Retinal pigment epithelial cell (primary cell): ENCODE measurements at places on chromosomes 2 and 18.

DNA sequence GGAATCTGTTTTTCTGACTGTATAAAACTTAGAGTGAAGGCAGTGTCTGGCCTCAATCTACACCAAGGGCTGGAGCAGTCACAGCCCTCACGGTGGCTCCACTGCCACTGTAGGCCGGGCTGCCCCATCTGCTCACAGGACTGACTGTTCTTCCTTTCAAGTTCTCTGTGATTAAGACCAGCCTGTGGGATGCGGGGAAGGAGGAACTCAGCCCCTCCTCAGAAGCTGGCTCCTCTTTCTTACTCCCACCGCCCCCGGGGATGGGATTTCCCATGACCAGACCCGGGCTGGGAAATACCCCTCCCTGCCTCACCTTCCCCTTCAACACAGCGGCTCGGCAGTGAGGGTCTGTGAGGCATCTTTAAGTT is 106.0 kb downstream of the COPS8 start:
- DNase-seq, result no peak

DNA sequence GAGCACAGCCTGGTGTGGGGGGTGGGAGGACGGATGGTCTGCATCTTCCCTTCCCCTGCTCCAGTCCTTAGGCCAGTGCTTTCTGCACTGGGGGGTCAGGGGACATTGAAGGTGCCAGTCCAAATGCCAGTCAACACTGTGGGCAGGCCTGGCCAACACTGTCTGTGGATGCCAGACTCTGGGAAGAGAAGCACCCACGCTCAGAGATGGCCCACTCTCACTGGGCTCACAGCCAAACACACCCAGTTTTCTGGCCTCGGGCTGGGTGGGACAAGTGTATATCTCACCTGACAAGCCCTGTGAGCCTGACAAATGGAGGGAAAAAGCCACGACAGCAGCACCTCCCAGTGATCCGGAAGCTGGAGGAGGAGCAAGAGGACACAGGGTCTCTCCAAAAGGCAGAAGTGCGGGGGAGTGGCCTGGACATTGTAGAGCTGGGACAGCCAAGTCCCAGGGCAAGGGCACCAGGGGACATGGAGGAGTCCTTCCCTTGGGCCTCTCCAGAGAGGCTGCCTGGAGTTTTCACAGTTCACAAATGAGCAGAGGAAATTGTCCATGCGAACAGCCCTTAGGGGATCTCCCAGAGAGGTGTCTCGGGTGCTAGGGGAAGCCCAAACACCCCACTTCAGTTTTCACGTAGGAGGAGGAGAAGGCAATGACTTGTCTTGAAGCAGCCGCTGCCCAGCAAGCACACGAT is 79.3 kb downstream of the SDC1 start:
- no peak for DNase-seq

- no peak for DNase-seq
Measured at GRCh38 chr18:79888016-79888415, 63.4 kb downstream of the SLC66A2 start.

- no peak for DNase-seq
Measured at GRCh38 chr2:183495589-183496267, 371.5 kb downstream of the NUP35 start.

DNA sequence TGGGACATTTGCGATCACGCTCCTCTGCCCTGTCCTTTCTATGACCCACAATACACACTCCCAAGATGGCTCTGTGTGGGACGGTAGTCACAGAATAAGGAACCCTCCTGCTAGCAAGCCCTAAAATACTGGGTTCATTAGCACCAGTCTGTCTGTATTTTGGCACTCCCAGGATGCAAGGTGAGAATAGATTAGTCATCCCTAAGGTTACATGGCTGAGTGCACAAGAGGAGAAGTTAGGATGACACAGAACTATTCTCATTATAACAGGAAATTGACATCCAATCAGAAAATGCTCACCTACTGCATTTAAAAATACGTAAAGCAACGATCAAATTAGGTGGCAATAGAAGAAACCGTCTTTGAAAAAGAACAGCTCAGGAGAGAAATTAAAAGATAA is 590.2 kb downstream of the EPHA4 start:
- DNase-seq, result no peak

- DNase-seq, result no peak
Measured at GRCh38 chr2:54624591-54625071, 98.8 kb upstream of the EML6 start.

GRCh38 chr2:5538772-5539171 is 153.4 kb upstream of the SOX11 start:
- no peak for DNase-seq

DNA sequence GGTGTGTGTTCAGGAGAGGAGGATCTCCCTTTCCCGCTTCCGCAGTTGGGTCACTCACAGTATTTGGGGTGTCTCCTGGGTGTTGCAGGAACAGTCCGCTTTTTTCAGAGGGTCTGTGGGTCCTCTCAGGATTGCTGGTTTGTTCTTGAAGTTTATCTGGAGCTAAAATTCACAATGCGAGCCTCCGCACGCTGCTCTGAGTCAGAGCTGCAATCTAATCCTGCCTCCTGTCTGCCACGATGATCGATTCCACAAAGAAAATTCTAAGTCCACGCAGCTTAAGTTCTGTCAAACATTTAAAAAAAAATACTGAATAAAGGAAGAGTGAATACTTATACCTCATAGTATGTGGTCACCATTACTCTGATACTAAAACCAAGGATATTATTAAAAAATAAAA is 76.5 kb downstream of the RAD51AP2 start:
- no peak for DNase-seq

- DNase-seq, result no peak
Measured at GRCh38 chr2:16817305-16818202, 151.9 kb upstream of the CYRIA start.

GRCh38 chr18:36488131-36488530 is 190.6 kb downstream of the FHOD3 start:
- DNase-seq, result no peak

DNA sequence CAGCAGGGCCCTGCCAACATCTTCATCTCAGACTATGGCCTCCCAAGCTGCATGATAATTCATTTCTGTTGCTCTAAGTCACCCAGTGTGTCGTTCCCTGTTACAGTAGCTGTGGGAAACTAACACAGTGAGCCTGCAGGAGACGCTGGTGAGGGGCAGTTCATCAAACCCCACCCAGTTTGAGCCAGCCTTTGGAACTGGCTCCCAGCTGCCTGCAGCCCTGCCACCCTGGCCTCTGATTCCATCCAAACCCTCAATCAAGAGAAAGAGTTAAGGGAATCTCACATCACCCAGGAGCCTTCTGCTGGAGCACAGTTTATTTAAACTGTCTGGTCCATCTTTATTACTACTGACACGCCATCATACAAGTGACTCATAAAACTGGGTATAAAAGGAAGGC is 64.9 kb upstream of the ZCCHC2 start:
- DNase-seq, result no peak

DNA sequence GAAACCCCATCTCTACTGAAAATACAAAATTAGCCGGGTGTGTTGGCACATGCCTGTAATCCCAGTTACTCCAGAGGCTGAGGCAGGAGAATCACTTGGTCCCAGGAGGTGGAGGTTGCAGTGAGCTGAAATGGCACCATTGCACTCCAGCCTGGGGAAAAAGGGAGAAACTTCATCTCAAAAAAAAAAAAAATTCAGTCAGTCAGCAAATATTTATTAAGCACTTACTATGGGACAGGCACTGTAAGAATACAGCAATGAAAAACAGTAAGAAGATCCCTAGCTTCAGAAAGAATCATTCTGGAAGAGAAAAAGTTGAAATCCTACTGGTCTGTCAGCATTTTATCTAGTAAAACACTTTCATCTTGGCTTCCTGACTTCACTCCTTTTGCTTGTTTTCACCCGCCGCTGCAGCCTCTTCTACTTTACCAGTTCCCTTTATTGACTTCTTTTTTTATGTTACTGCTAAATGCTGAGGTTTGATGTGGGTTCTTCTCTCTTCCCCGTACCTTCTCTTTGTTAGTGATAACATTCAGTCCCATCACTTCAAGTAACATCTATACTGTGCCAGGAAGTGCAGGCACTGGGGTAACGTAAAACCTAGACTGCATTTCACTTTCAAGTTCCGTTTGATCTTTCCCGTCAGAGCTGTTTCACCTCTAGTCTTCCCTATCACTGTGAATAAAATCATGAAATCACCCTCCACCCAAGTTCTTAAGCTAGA is 10.8 kb upstream of the TAF4B start:
- DNase-seq, result no peak

- no peak for DNase-seq
Measured at GRCh38 chr2:38185012-38185491, 109.1 kb upstream of the CYP1B1 start.

- DNase-seq, result no peak
Measured at GRCh38 chr2:157843081-157843480, 33.0 kb downstream of the ACVR1 start.

GRCh38 chr18:6327895-6328620 is 86.7 kb downstream of the L3MBTL4 start:
- peak; percentile 24 for DNase-seq

- DNase-seq, result no peak
Measured at GRCh38 chr2:149160701-149161217, 122.3 kb downstream of the LYPD6B start.

GRCh38 chr2:174682578-174683391 is 81.5 kb downstream of the CHRNA1 start:
- no peak for DNase-seq

DNA sequence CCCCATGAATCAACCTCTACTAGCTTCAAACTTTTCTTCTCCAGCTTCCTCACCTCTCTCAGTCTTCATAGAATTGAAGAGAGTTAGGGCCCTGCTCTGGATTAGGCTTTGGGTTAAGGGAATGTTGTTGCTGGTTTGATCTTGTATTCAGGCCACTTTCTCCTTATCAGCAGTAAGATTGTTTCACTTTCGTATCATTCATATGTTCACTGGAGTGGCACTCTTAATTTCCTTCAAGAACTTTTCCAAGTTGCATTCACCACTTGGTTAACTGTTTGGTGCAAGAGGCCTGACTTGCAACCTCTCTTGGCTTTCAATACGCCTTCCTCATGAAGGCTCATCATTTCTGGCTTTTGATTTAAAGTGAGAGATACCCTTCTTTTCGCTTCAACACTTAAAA is 22.8 kb downstream of the OXER1 start:
- DNase-seq, result no peak

DNA sequence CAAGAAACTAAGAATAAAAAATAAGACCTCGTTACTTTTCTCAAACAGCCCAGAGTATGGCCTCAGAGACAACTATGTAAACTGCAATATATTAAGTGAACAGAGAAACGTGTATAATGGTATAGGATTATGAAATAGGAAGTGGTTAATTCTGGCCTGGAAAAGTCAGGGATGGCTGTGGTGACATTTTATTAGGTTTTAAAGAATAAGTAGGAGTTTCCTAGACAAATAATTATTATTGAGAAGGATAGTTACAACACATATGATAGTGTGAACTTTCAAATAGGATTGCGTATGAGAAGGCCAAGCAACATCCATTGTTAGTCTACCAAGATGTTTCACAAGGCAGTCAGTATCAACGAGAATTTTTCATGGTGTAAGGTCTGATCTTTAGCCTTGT is 244.1 kb downstream of the LPIN1 start:
- DNase-seq, result no peak

- DNase-seq, result no peak
Measured at GRCh38 chr2:25821225-25822056, 56.8 kb downstream of the ASXL2 start.

DNA sequence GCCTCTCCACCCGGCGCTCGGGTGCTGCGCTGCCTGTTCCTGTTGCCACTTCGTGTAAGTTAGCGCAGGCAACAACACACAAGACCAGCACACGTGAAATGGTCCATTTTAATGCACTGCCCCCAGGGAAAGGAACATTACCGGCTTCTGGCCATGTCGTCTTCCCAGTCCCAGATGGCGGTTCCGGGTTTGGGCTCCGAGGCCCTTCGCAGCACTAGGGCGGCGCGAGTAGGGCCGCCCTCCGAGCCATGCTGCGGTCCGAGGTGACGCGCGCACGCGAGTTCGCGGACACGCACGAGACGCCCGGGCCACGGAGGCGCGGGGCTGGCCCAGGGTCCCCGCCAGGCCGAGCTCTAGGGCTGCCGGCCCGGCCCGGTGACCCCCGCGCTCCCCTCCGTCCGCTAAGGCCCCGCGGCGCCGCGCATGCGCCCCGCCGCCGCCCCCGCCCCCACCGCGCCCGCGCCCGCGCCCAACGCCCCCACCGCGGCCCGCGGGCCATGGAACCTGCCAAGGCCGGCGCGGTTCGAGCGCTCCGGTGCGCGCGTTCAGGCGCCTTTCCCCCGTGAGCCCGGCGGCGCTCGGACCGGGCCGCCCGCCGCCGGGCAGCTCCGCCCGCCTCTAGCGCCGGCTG is 367 bp upstream of the ZNF236 start:
- no peak for DNase-seq

GRCh38 chr18:35127201-35127600 is 86.0 kb downstream of the MAPRE2 start:
- DNase-seq, result no peak

- DNase-seq, result no peak
Measured at GRCh38 chr2:48829569-48829968, 74.0 kb upstream of the LHCGR start.

DNA sequence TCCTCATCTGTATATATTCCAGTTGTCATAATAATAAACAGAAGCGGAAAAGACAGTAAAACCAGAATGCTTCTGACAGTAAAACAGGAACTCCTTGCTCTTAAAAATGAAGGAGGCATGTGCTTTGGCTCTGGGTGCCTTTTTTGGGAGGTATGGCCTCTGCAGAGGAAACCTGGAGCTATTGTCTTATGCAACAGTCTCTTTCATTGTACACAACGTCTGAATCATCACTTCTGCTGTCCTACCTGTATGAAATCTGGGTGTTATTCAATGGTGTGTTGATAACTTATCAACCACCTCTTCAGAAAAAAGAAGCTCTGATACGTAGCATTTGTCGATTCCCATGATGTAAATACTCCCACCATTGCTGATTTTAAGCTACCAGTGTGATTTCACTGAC is 64.8 kb downstream of the CDCA7 start:
- DNase-seq, result no peak

- DNase-seq, result no peak
Measured at GRCh38 chr18:77960791-77961410, 711.3 kb downstream of the GALR1 start.

DNA sequence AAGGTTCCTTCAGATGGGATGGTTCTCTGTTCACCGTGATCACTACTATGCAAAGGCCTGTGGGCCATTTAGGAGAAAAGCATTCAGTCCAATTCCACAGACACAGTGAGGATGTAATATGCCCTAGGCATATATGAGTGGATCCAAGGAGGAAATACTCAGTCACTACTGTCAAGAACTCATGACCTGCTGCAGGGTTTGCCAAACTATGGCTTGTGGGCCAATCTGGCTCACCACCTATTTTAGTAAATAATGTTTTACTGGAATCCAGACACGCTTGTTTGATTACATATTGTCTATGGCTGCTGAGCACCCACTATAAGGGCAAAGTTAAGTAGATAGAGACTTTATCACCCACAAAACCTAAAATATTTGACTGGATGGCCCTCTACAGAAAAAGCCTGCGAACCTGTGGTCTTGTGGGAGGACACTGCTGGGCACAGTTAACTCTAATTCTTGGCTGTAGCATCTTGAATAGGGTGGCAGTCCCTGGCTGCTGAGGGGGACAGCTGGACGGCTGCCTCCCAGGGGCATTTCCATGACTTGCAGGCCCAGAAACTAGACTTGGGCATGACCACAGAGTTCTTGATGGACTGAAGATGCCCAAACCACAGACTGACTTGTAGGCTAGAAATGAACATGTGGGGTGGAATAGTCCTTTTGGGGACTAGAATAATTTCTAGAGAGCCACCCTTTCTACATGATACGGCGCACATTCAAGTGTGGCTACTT is 20.6 kb upstream of the LTBP1 start:
- no peak for DNase-seq

- no peak for DNase-seq
Measured at GRCh38 chr2:216039918-216040317, 26.6 kb upstream of the MREG start.

GRCh38 chr2:73998451-73998850 is 13.7 kb downstream of the TET3 start:
- no peak for DNase-seq
